ENCODE measurements at places on chromosomes 2 and 18.

GRCh38 chr2:200138391-200139124 lies 167.9 kb upstream of the SPATS2L start:
- no peak for DNase-seq

GRCh38 chr2:120486946-120487345 lies 141.0 kb downstream of the INHBB start:
- no peak for DNase-seq

GRCh38 chr2:224570328-224570993 lies 14.7 kb downstream of the CUL3 start:
- DNase-seq = no peak

- no peak for DNase-seq
Measured at GRCh38 chr18:10127729-10128128, 213.9 kb downstream of the VAPA start.
